COR-L47 (cell line): ENCODE measurements at places on chromosomes 12 and 14.

DNA sequence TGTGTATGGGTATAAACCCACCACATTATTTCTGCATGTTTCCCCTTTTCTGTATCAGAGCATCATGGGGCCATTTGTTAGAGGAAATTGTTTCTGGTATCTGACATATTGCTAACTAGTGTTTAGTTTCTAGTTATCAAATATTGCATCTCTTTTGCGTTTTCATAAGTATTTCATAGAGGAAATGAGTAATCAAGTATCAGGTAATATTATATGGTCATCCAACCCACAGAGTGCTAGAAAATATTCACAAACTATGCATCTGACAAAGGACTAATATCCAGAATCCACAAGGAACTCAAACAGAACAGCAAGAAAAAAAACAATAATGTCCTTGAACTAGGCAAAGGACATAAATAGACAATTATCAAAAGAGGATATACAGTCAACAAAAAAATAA is 258.9 kb upstream of the LRIG3 start:
- no peak for DNase-seq

DNA sequence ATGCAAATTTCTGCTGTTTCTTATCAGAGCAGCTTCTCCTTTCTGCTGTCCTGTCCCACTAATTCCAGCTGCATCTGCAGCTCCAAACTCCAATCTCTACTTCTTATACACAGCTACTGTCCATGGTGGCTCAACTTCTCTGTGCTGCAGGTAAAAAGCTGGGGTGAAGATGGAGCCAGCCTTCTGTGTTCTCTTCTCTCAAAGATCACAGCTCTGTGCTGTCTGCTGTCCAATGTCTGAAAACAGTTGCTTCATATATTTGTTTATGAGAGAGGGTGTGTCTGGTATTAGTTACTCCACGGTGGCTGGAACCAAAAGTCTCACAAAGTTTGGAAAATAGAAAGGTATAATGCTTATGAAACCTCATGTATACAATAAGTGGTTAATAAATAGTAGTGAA is 445.8 kb upstream of the TBX3 start:
- no peak for DNase-seq

DNA sequence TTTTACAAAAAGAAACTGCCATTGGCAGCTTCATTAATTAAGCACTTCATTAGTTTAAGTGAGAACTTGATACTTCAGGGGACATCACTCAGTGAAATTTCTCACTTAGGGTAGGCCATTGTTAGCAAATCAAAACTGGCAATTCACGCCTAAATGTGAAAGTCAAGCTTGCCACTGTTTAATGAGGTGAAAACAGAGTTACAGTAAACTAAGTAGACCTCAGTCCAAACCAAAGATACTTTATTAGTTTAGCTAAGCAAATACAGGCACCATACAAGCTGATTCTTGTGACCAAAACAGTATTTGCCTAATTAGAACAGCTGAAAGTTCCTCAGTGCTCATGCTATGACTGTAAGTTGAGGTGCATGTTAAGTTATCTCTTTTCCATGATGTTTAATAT is 176.5 kb upstream of the CPNE8 start:
- DNase-seq, result no peak

DNA sequence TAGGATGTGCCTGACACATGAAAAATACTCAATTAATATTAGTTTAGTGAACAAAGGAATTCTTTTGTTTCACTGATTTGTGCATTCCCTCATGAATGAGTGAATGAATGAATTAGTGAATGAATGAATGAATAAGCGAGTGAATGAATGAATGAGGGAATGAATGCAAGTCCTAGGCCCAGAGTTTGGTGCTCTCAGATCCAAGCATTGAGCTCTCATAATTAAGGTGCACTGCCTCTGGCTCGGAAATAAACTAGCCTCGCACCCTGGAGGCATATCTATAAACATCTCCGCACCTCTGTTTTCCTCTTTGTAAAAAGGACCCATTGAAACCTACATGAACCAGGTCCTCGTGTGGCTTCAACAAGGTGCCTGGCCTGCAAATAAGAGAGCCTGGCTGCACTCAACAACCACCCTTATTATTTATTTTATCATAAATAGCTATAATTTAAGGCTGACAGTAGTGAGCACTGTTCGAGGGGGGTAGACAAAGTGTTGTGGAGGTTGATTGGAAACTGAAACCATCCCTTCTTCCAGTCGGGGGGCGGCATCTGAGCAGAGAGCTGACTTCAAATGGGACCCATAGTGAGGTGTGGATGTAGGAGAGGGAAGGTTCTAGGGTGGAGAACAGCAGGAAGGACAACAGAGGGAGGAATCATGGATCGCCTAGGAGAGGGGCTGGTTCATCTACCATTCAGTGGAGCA is 316.8 kb downstream of the BCL11B start:
- DNase-seq, result no peak

DNA sequence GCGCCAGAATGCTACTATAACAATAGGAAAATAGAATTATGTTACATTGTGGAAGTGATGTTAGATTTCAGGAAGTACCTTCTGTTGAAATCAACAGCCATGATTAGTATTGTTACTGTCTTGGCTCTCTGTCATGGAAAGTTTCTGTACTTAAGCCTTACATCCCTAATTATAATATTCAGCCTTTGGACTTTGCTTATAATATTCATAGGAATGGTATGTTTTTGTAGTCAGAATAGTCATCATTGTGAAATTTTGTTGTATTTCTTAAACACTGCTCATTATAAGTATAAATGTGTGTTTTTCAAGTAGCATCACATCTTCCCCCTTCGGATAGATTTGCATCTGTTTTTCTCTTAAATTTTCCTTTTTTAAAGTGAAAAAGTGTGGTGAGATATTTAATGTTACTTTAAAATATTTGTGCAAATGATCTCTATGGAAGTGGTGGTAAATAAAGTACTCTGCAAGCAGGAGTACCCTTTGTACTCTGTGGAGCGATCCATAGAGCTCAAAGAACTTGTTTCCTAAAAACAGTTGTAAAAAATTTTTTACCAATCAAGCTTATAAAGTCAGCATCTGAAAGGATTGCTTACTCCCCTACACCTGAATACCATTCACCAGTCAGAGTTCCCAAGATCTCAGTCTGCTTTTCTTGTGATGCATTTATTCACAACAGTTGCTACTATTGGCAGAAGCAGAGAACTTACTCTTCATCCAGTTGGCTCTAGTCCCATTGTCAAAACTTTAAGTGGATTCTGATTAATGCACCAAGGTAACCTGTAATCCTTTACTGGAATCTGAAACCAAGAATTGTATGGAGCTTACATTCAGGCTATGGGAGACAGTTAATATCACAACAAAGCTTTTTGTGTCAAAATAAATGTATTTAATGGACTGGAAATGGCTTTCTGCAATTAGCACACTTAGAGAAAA is 87.8 kb downstream of the RIC8B start:
- no peak for DNase-seq

DNA sequence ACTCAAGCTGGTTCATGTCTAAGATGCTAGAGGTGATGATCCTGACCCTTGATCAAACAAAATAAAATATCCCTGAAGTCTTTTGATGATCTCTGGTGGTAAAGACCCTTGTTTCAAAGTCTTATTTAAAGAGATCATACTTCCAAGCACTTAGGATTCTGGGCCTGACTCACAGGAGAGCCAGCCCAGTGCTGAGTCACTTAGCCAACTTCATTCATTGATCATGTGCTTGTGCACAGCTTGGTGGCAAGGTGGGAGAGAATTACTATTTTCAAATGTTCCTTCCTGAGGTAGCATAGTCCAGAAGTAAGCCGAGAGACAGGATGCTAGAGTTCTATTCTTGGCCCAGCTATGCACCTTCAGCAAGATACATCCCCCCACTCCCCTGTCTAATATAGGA is 40.6 kb downstream of the SCN8A start:
- DNase-seq, result no peak

DNA sequence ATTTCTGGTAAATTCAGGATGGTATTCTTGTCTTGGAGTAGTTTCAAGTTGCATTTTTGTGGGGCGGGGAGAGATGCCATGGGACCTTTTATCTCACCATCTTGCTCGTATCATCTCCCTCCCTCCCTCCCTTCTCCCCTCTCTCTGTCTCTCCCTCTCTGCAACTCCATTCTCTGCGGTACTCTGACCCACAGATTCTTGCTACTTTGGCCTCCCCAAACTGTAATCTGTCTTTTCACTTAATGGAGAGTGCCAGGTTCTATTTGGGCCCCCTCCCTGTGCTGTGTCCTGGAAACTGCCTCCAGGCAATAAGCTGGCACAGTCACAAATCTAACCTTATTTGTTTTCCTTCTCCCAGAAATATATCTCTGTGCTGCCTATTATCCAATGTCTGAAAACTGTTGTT is 175.2 kb downstream of the PAWR start:
- no peak for DNase-seq

GRCh38 chr12:79266343-79267144 is 402.0 kb downstream of the SYT1 start:
- DNase-seq, result no peak

GRCh38 chr14:48125654-48126053 is 450.2 kb upstream of the MDGA2 start:
- no peak for DNase-seq

GRCh38 chr14:72615451-72616121 is 278.3 kb downstream of the DPF3 start:
- DNase-seq, result no peak

- DNase-seq, result no peak
These were observed at the start of gene IFNG-AS1 for GRCh38 chr12:67989184-67989920. TSS of gene IFNG-AS1 (plus strand) at chr12:67989447.

GRCh38 chr14:50762931-50763300 is 68.0 kb downstream of the NIN start:
- DNase-seq, result no peak

- DNase-seq, result peak; percentile 84
These were observed at the start of gene PLEKHG3 for GRCh38 chr14:64704143-64704742. TSS of gene PLEKHG3 (plus strand) at chr14:64704424. CDS start at chr14:64727632, 23,208 bp downstream.

GRCh38 chr12:80087486-80088213 is 11.7 kb upstream of the OTOGL start:
- DNase-seq, result no peak

DNA sequence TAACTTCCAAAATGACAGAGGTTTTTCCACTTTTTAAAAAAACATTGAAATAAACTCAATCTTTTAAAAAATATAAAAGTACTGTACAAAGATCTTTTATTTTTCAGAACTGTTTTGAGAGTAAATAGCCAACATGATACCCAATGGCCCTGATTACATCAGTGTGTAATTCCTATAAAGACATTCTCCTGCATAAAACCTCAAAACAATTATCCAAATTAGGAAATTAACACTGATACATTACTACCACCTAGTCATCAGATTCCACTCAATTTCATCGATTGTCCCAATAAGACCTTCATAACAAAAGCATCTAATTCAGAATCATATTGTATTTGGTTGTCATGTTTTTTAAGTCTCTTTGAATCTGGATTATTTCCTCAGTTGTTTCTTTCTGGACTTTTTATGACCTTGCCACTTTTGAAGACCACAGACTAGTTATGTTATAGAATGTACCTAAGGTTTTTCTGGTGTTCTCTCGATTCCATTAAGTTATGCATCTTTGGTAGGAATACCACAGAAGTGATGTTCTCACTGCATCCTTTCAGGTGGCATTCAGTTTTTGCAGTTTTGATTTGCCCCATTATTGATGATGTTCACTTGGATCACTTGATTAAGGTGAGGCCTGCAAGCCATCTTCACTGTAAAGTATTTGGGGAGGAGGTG is 4.0 kb upstream of the YEATS4 start:
- no peak for DNase-seq

- no peak for DNase-seq
These were observed 31.6 kb upstream of the MYBPC1 start for GRCh38 chr12:101563212-101563611.

DNA sequence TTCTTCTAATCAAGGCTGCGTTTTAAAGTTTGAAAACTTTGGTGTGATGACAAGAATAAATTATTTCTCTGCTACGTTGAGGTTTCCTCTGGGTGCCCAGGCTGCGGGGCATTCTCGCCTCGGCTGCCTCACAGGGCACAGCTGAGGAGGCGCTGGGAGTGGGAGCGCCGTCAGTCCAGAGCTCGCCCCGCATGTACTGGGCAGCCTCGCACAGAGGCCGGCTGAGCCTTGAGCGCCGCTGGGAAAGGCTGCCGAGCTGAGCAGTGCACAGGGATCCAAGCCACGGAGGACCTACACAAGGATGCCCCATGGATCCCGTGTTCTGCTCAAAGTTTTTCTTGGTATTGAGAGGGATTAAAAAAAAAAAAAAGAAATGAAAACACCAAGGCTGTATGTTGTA is 11.6 kb downstream of the RFX4 start:
- no peak for DNase-seq

DNA sequence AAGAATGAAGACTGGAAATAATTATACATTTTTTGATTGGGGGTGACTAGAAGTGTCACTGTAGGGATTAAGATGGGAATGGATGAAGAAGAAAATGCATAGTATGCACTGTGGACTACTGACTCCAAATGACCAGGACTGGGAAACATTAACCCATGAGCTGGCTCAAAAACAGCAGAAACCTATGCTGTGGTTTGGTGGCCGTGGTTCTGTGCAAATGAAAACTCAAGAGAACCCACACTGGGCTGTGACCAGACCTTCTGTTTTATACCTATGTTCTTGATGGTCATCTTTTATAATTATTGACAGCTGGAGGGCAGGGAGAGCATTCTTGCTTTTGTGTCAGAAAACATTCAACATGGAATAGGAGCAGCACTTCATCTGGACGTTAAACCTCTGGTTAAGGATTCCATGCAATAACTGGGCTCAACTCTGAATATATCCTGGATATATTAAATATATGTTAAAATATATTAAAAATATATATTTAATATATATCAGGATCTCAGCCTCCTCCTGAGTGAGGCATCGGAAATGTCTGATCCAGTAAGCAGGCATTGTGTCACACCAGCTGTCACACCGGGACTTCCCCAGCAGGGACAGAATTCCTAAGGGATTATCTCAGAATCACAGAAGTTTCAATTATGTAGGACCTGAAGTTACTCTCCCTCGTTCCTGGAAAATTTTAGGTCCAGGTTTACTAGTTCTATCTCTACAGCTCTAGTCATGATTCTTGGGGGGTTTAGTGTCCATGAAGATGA is 48.5 kb downstream of the BBS10 start:
- DNase-seq, result no peak

GRCh38 chr12:26689281-26689841 is 143.6 kb downstream of the ITPR2 start:
- DNase-seq, result no peak

DNA sequence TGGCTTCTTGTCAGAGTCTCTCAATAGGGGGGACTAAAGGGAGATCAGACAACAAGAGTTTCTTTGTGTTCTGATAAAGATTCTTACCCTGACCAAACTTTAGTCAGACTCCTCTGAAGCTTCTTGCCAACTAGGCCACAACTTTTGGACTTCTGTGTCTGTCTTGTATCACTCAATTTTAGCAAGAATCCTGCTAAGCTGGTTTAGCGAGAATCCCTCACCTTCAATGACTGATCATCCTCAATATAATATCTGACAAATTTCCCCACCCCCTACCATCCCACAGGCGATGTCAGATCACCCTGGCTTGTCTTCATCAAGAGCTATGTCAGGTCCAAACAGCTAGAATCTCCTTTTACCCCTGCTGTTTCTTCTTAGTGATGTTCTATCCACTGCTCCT is 215.2 kb downstream of the RASSF9 start:
- DNase-seq, result no peak
